ENCODE measurements at places on chromosomes 2 and 18.
A peak's percentile ranks its signal among the peaks of the same experiment; 100 is the strongest.

DNA sequence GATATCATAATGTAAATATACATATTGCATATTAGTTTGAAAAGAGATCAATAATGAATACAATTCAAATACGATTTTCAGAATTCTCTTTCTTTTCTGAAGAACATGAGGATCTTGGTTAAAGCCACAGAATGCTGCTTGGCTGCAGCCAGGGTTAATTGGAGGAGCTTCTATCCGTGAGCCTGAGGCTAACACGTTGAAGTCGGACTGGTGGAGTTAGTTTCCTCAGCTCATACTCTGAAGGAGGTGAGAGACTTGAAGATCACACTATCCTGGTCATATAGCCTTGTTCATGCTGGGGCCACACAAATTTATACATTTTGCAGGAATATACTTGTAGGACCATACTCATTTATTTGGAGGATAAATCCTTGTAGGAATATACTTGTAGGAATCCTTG lies 335.8 kb downstream of the TRIB2 start:
- DNase-seq = no peak

DNA sequence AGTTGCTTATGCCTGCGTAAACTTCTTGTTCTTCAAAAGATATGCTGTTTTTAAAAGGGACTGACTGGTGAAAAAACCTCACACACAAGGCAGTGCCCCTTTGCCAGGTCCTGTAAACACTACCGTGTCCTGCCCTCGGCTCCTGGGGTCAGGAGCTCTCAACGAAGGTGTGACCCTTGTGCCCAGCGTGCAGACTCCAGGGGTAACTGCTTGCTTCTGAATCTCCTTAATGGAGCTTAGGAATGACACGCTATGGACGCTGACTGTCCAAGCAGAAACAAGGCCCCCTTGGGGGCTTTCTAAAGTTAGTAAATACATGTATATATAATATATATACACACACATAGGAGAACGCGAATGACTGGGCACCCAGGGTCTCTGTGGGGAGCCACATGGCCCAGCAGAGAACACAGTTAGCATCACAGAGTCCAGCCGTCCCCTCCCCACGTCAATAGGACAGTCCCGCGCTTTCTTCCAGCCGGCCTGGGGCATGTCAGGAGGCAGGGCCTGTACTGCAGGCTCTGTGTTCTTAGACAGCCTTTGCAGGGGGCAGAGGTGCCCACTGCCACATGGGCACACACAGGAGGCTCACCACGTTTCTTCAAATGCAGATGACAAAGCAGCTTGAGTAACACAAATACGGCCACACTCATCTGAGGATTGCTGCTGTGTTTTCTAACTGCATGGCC lies 96.1 kb downstream of the HDAC4 start:
- DNase-seq = no peak

DNA sequence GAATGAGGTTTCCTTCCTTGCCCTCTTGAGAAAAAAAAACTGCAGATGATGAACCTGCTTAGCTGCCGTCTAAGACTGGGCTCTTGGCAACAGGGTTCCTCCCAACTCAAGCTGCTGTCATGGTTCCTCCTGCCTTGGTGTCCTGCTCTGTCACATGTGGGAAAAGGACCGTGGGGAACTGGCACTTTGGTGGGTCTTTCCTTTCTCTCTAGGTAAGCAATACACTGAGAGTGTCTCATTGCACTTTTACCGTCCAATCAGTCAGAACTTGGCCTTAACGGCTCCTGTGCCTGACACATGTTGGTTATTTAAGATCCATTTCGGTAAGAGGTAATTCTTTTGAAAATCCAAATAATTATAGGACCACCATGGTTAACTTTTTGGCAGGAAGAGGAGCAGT lies 60.8 kb upstream of the RNF152 start:
- no peak for DNase-seq

GRCh38 chr2:206979922-206980321 lies 40.6 kb downstream of the CPO start:
- DNase-seq = no peak

GRCh38 chr18:79923896-79924585 lies 27.4 kb downstream of the SLC66A2 start:
- no peak for DNase-seq

GRCh38 chr2:6211236-6211635 lies 519.1 kb downstream of the SOX11 start:
- no peak for DNase-seq

DNA sequence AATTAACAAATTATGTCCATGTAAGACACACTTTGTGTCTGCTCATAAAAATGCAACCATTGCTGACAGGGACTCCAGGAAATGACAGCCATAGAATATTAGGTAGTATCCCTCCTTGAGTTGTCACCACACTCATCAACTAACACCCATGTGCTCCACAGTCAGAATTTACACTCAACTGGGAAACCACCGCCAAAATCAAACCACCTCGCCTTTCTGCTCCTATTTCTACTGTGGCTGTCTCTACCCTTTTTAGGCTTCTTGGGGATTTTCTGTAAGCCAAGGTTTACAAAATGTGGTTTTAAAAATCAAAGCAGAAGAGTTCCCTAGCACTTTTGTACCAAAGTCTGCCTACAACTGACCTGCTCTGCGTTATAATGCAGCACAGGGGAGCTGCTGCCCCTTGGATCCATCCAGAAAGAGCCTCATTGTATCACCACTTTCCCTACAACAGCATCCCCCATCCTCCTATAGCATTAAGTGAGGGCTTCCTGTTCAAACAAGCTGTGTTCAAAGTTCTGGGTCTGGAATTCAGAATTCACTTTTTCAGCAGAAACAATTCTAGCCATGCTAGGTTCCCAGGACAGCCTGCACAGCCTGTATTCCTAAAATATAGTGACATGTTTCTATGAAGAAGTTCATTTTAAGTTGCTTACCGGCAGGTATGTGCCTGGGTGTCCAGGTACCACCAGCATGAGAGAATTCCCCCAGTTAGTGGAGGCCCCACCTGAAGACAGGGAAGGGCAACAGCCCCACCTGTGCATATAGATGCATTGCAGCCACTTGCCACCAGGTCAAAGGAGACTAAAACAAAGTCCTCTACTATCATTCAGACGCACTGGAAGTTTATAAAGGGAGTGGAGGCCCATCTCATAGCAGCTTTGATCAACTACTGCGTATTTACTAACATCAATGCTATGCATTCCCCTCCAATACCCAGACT lies 104.3 kb downstream of the MYO5B start:
- DNase-seq = no peak

GRCh38 chr2:165897726-165898125 lies 55.9 kb downstream of the TTC21B start:
- no peak for DNase-seq

DNA sequence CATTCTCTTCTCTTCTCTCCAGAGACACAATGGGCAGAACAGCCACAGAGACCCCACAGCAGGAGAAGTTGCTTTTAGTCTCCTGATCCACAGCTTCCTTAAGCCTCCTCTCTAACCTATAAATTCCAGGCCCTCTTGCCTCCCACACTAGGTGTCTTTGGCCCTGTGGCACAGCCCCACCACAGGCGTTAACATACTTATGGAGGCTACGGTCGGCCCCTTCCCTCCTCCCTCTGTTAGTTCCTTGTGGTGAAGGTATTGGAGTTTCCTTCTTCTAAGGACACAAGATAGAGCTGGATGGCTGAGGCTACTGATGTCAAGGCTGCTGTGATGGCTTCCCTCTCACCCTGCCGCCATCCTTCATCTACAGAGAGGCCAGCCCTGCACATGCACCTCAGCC lies 123.5 kb upstream of the ACAA2 start:
- no peak for DNase-seq

- DNase-seq = no peak
Observed at GRCh38 chr2:54038835-54039234, 68.0 kb upstream of the PSME4 start.

DNA sequence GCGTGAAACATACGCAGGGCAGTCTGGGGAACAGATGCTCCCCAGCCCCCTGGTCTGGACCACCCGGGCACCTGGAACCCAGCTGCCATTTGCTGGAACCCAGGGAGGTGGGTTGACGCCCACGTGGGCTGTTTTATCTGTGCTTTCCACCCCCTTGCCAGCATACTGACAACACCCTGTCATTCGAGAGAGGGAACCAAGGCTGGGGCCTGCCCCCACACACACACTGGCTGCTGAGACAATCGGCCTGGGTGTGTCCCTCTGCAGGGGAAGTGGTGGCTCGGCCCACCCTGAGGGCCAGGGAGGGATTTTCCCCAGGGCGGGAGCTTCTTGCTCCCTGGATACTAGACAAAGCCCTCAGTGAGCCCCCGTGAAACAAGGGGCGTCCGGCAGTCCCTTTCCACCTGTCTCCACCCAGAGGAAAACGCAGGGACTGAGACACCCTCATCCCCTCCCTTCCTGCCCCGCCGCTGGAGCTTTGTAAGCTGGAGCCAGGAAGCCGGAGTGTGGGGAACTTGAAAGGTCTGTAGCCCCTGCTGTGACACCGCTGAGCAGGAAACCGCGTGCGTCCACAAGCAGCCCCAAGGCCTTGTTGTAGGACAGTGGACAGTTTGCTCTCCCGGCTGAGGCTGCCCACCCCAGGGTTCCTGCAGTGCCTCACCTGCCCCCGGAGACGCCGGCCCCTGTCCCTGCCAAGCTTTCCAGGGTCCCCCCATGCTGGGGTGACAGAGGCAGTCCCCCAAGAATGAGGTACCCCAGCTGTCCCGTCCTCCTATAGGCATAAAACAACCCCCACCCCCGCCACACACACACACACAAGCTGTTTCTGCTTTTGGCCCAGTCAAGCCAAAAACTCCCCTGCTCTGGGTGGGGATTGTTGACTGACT lies 14.1 kb upstream of the KLF11 start:
- peak; percentile 55 for DNase-seq

DNA sequence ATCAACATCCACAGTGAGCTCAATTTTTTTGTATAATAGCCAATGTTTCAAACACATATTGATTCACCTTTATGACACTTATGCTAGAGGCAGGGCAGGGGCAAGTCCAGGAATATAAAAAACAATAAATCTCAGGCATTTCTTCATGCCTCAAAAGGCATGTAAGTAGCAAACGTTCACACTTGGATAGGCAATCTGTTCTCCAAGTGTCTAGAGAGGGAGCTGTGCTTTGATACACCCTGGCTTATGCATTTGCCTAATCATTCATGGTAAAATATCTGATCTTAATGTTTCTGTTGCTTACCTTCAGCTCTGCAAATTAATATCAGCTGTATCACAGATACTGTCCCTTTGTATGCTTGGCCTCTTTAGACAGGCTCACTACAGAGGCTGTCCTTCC lies 464.5 kb upstream of the SETBP1 start:
- DNase-seq = no peak

- no peak for DNase-seq
Observed at GRCh38 chr18:79218605-79219190, 149.5 kb downstream of the ATP9B start.
